ENCODE measurements at places on chromosomes 4 and X.

DNA sequence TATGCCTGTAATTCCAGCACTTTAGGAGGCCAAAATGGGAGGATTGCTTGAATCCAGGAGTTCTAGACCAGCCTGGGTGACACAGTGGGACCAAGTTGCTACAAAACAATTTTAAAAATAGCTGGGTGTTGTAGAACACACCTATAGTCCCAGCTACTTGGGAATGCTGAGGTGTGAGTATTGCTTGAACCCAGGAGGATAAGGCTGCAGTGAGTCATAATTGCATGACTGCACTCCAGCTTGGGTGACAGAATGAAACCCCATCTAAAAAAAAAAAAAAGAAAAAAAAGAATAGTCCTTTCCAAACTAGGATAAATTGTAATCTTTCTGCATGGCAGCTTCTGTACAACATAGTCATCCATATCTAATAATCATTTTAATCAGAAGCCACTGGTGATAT lies 270.1 kb upstream of the INTU start:
- no peak for DNase-seq

GRCh38 chr4:148787831-148788477 lies 345.7 kb upstream of the NR3C2 start:
- no peak for DNase-seq

GRCh38 chr4:11542952-11543351 lies 114.3 kb upstream of the HS3ST1 start:
- DNase-seq = no peak

GRCh38 chr4:62676962-62677361 lies 1476.8 kb downstream of the ADGRL3 start:
- DNase-seq = no peak

GRCh38 chr4:123830930-123831329 lies 434.3 kb downstream of the SPRY1 start:
- DNase-seq = no peak

GRCh38 chrX:96403446-96403845 lies 281.2 kb upstream of the DIAPH2 start:
- DNase-seq = no peak

GRCh38 chrX:123138473-123138872 lies 45.6 kb upstream of the GRIA3 start:
- DNase-seq = no peak

Data from NK-92 treated with Interleukin-12 subunit alpha and Interleukin-12 subunit beta, amount 100 ng/mL, for 24 hours (cell line).